ENCODE measurements at places on chromosomes 5 and 9.

- no peak for DNase-seq
Observed at GRCh38 chr9:69620731-69621130, 51.4 kb downstream of the APBA1 start.

GRCh38 chr9:87592554-87593358 is 95.1 kb downstream of the DAPK1 start:
- DNase-seq: peak; percentile 53

- DNase-seq: no peak
Observed at GRCh38 chr9:137302449-137303150, 529 bp upstream of the NRARP start.

DNA sequence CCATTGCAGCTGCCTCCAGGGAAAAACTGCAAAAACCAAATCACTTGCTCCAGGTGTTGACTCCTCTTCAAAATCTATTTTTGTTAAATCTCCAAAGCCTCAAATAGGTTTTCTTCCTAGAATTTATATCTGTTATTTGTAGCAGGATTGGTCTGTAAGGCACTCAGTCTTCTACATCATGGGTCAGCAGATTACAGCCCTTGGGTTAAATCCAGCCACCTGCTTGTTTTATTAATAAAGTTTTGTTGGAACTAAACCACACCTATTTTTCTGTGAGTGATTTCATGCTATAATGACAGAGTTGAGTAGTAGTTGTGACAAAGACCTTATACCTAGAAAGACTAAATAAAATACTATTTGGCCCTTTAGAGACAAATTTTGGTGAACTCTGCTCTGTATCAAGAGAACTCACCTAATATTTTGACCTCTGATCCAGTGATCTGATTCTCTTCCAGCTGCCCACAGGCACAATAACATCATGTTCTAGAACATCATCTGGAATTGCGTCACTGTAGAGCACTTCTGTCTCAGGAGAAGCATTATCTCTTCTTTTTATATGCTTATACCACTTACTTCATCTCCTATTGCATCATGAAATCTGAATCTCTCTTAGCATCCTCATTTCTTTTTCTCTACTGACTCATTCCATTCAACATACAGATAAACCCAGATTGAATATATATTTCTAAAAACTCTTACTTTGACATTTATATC is 130.1 kb downstream of the RPS23 start:
- peak; percentile 83 for DNase-seq

- no peak for DNase-seq
Observed at GRCh38 chr5:66982470-66982869, 214.1 kb downstream of the CD180 start.

GRCh38 chr5:124416627-124417026 is 329.8 kb downstream of the ZNF608 start:
- no peak for DNase-seq

- no peak for DNase-seq
Observed at GRCh38 chr5:179348843-179349242, 3.6 kb upstream of the ADAMTS2 start.

- peak; percentile 68 for DNase-seq
Observed at GRCh38 chr9:86714999-86715398, 232.3 kb downstream of the GAS1 start.

DNA sequence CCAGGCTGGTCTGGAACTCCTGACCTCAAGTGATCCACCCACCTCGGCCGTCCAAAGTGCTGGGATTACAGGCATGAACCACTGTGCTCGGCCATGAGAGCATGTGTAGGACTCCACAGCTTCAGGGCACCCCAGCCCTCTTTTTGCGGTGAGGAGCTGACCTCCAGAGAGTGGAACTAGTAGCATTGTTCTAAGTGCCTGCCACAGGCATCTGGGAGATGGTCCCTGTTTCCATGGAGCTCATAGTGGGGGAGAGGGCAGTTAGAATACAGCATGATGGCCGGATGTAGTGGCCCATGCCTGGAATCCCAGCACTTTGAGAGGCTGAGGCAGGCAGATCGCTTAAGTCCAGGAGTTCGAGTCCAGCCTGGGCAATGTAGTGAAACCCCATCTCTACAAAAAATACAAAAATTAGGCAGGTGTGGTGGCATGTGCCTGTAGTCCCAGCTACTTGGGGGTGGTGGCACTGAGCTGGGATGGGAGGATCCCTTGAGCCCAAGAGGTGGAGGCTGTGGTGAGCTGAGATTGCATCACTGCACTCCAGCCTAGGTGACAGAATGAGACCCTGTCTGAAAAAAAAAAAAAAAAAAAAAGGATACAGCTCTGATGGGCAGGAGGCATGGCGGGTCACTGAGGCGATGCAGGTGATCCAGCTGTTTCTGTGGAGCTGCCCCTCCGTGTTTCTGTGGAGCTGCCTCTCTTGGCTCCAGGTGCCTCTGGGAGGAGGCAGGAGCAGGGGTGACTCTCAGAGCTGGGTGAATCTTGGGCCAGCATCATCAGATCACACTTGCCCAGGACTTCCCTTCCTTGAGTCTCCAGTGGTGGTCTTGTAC is 4.2 kb downstream of the ASS1 start:
- DNase-seq: no peak

GRCh38 chr5:178160176-178160575 is 6.5 kb upstream of the NHP2 start:
- DNase-seq: no peak

DNA sequence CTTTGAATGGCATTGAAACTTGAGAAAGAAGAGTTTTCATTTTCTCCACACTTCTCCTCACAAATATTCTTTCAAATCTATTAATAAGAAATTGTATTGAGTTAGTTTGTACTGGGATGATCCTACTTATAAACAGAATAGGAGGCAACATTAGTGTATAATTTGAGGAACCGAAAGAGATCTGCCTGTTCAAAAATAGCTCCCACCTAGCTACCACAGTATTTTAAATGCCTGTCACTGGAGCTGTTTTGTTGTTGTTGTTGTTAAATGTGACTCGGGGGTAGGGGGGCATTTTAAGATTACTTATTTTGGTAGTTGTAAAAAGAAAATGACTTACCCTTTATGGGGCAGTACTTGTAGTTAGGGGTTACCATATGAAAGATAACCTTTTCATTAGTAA is 20.1 kb upstream of the HAPLN1 start:
- DNase-seq: no peak

DNA sequence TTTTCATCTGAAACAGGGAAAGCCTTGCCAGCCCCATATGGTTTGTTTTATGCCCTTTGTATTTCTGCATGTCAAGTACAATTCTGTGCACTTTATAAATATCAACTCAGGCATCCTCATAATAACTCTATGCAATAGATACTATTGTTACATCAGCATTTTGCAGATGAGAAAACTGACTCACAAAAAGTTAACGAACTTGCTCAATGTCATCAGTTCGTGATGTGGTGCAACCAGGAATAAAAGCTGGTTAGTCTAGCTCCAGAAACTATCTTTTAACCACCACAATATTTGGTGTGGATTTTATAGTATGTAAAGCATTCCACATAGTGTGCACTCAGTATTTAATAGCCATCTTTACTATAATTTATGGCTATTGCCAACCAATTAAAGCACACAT is 134.9 kb downstream of the MRPS30 start:
- peak; percentile 13 for DNase-seq

DNA sequence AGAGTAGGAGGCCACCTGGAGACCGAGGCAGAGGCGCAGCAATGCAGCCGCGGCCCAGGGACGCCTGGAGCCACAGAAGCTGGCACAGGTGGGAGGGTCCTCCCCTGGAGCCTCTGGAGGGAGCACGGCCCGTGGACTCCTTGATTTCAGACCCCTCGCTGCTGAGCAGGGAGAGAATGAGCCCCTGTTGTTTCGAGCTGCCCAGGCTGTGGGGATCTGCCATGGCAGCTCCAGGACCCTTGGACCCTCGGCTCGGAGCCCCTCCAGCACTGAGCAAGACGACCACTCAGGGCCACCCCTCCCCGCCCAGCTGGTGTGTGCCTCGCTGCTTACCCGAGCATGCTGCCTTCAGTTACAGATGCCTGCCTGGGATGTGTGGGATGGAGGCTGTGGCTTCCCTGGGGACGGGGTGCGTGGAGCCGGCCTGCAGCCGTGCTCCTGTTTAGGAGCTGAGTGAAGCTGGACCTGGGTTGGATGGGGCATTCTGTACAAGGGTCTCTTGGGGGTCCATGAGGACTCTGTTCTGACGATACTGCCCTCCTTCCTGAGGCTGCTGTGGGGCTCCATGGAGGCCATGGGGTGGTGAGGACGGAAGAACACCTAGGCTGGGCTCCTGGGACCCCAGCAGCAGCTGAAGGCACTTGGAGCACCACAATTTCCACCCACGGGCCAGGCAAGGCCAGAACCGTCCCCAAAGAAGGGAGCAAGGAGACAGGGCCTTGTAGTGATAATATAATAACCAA is 115.1 kb upstream of the LPCAT1 start:
- no peak for DNase-seq

GRCh38 chr5:126531543-126532120 is 63.4 kb downstream of the ALDH7A1 start:
- DNase-seq: peak; percentile 8
